ENCODE measurements at places on chromosomes 7 and 10. TPM values are rescaled to one million over a fixed set of nuclear protein-coding genes. Genes with fewer than 3 reads are reported as not detected.

The ABCB4 gene
- total RNA-seq, result 23.5 TPM

The ARMH3 gene
- total RNA-seq, result 16.9 TPM

The NFKB2 gene
- total RNA-seq, result 24.2 TPM

The PIK3AP1 gene
- not detected for total RNA-seq

The PYROXD2 gene
- total RNA-seq, result 10.1 TPM

The CALML5 gene
- not detected for total RNA-seq

Measured in hair follicle dermal papilla cell (primary cell).